HTR-8/SVneo (cell line): ENCODE measurements at places on chromosomes 1 and 21.

GRCh38 chr1:36516372-36517010 is 33.8 kb upstream of the CSF3R start:
- DNase-seq: peak; percentile 75

- no peak for DNase-seq
Measured at GRCh38 chr1:62370594-62370993, 51.4 kb upstream of the KANK4 start.

DNA sequence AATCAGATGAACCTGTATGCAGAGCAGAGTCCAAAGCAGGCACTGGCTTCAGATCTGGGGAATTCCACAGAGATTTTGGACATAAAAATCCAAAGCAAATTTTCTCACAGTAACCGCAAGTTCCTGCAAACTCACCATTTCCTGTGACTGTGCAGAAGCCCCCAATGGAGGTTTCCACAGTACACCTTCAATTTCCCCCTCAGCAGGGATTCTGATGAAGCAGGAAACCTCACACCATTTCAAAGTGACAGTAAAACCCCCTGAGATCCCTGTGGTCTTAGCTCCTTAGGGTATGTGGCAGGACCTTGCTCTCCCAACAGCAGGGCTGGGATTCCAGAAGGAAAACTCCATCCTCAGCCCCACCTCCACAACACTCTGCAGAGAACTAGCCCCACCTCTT is 6.0 kb upstream of the TGFBR3 start:
- DNase-seq: no peak

DNA sequence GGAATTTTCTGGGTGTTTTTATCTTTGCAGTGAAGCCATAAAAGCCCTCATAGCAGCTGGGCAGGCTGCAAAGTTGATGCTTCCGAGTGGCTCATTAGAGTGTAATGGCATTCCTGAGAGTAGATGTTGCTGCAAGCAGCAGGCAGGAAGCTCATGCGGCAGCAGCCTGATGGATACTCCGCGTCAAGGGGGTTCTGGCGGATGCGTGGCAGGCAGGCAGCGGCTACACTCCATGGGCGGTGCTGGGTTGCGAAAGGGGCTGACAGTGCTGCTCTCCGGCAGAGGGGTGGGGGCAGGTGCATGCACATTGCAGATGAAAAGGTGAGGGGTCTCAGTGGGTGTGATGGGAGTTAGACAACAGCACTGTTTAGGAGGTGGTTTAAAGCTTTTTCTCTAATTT is 93.2 kb upstream of the AJAP1 start:
- no peak for DNase-seq

DNA sequence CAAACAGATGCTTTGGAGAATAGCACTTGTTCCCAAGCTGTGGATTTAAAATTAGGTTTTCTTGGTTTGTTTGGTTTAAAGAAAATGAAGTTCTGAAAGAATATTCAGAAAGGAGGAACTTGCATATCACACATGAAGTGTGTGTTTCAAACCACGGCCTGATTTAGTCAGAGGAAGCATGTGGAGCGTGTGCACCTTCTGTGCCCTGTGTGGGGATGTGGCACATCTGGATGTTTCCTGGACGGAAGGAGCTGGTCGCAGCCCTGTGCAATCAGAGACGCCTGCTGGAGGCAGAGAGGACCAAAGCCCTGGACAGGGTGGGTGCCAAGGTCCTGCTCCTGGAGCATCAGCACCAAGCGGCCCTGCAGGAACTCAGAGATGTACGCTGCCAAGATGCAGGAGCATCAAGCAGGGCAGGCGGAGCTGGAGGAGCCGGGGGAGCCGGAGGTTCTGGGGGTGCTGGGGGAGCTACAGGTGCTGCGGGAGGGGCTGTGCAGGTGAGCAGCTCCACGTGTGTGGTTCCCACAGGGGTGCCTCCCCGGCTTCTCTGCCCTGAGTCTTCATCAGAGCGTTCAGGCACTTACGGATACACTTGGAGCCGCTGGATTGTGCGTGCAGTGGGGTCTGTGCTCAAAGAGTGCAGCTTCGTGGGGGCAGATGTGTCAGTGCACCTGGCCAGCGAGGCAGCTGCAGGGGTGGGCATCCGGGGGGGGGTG is 45.7 kb downstream of the PCNT start:
- DNase-seq: no peak

DNA sequence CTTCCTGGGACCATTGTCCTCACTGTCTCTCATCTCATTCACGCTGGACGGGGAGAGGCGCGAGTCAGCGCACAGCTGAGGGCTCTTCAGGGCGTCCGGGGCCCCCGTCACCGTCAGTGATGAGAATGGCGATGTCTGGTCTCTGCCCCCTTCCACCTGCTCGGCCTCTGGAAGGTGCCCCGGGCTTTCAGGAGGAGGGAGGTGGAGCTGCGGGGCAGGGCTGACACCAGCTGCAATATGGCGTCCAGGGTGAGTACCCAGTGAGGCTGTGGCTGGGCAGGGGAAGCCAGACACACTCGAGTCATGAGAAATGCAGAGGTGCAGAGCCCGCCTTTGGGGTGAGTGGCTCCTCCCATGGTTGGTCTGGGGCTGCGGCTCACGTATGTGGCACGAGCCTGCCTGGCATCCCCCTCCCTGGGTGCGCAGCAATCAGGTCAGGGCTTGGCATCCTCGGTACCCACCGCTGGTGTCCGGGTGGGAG is 15.1 kb downstream of the MORN1 start:
- no peak for DNase-seq

DNA sequence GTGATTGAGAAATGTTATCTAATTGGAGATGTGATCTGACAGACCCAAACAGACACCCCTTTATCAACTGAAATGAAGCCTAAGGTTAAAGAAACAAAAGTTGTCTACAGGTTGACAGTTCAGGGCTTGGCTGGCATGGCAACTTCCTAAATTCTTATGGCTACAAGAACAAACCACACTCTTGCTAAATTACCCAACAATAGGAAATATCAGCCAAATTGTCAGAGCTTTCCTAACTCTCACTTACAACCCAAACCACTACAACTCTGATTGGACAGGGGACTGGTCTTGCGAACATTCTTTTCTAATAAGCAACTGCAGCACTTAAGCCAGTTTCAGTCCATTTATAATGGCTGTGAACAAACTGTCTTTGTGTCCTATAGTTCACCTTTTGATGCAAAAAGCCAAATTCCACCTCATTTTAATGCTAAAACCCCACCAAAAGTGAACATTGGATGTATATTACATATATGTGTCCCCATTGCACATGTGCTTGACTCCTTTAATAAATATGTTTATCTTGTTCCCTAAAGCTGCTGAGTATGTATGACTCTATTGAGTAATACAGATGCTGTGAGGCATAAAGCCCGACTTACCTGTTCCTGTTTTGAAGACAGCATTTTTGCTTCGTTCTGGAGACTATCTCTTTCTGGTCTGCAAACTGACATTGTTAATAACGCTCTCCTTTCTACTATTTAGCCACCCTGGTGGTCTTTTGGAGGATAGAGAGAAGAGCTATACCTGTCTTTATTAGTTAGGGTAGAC is 101.3 kb upstream of the HMCN1 start:
- DNase-seq: no peak

- no peak for DNase-seq
Measured at GRCh38 chr1:19437891-19438294, 47.4 kb downstream of the CAPZB start.

DNA sequence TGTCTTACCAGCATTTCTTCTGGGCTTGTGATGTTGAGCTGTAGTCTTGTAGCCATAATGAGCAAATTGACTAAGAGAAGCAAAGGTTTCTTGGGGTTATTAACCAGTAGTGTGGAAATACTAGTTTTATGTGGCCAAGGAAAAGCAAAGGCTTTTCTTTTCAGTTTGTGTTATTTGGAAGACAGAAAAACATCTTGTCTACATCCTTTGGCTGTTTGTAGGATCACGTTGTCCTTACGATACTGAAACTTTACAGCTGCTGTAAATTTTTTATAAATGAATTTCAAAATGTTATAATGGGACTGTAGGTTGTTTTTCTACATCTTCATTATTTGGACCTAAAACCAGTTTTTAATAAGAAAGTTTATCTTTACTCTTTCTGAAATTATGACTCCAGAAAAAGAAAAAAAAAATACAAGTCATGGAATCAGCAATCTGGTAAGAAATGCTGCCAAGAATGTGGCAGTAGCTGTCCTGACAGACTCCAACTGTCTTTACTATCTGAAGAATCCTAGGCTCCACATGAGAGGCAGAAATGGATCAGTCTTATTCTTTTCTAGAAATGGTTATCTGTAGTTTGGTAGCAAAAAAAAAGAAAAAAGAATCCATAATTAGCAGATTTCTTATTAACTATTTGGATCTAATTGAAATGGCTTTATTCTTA is 41.6 kb upstream of the QSOX1 start:
- DNase-seq: no peak

DNA sequence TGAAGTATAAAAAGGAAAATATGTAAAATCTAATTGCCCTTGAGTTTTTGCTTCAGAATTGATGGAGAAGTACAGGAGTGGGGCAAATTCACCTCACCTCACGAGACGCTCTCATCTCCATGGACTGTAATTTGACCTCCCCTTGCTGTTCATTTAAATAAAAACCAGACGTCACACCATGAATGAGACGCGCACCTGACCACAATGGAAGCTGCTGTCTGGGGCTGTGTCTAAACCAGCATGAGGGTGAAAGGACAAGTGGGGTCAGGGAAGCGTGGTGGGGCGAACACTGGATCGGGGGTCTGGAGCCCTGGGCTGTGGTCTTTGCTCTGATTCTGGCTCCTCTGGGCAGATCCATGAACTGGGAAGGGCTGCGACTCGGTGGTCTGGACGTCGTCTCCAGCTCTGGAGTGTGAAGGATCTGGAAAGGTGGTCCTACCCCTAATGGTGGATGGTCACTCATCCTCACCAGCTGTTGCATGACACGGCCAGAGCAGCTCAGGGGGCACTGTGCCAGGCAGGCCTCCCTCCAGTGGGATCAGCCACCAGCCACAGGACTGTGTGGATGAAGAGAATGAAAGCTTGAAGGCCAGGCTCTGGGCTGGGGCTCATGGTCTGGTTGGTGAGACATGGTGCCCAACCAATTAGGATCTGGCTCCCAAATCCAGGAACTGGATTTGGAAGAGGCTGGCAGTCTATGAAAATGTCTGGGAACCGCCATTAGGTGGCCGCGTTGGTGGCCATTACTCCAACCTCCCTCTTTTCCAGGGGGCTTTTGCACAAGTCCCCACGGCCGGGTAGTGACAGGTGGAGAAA is 728.6 kb downstream of the PTPRU start:
- no peak for DNase-seq

DNA sequence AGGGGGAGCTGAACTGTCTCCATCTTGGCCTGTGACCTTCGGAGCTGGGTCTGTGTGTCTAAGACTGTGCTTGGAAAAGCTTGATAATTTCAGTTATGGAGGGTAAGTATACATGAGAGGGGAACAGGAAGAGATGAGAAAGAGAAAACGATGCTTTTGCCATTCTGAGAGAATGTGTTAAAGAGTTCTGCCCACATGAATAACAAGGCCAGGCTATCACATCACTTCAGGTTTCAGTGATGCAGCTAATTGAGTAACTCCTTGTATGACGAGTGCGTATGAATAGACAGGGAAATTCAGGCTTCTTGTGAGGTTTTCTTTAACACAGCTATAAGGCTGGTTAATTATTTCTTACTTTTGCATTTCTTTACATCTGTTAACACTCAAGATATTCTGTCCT is 81.0 kb downstream of the PLPPR5 start:
- DNase-seq: no peak

- DNase-seq: no peak
Measured at GRCh38 chr1:19416145-19416544, 69.2 kb downstream of the CAPZB start.

GRCh38 chr1:966135-966703 is at the start of gene PLEKHN1:
Gene PLEKHN1 (plus strand): TSS chr1:966482. CDS start chr1:966532, 50 bp downstream.
- DNase-seq: peak; percentile 63

DNA sequence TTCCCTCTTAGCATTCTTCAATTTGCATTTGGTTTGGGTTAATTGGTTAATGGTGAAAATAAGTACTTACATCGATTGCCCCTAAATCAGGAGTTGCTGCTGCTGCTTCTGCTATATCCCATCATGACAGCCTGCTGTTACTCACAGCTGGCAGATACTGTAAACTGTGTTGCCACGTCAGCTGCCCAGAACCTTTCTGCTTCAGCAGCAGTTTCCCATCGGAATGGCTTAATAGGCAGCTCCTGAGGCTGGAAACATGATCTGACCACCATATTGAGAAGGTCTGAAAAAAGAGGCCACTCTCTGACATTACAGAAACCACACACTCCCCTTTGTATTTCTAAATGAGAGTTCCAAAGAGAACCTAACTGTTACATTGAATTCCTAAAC is 14.3 kb upstream of the SEC16B start:
- DNase-seq: no peak

DNA sequence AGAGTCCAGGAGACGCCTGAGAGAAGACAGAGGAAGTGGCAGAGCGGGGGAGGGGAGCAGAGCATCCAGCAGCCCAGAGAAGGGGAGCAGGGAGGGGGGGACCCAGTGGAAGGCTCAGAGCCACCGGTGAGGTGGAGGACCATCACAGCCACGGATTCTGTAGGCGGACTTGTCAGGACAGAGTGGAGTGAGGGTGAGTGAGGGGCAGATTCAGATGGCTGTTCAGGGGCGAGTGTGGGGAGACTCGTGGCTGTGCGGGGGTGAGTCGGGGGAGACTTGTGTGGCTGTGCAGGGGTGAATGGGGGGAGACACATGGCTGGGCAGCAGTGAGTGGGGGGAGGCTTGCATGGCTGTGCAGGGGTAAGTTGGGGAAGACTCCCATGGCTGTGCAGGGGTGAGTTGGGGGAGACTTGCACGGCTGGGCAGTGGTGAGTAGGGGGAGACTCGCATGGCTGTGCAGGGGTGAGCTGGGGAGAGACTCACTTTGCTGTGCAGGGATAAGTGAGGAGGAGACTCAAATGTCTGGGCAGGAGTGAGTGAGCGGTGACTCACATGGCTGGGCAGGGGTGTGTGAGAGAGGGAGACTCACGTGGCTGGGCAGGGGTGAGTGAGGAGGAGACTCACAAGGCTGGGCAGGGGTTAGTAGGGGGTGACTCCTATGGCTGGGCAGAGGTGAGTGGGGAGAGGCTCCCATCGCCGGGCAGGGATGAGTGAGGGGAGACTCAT is 56.8 kb upstream of the ABCG1 start:
- DNase-seq: no peak

DNA sequence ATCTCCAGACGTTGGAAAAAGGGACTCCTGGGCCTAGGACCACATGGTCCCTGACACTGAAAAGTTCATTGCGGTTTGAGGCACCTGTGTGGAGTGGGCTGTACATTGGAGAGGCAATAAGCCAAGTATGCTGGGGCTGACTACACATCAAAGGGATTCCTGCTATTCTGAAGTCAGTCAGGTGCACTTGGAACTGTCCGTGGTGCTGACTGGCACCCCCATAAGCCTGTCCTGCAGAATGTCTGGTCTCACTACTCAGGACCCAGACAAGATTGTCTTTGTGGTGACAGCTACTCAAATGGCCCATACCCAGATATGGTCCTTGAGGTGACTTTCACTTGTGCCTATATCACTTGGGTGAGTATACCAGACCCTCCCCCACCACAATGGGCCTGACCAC is 150.6 kb downstream of the RWDD3 start:
- peak; percentile 3 for DNase-seq

- no peak for DNase-seq
Measured at GRCh38 chr1:183493540-183494245, 21.4 kb downstream of the SMG7 start.
